ENCODE measurements at places on chromosomes 4 and X. TPM values are rescaled to one million over a fixed set of nuclear protein-coding genes. Genes with fewer than 3 reads are reported as not detected.

GRCh38 chr4:186473933-186474332 is 81.4 kb downstream of the MTNR1A start:
- no peak overlapping the region for H3K27ac ChIP-seq
- no peaks in the 10 kb centered on the region for H3K36me3 ChIP-seq
- H3K4me3 ChIP-seq: no peak overlapping the region
- no peak for DNase-seq
- peaks cover 3% of the 10 kb centered on the region for H3K27me3 ChIP-seq
- no peaks in the 10 kb centered on the region for H3K4me1 ChIP-seq

DNA sequence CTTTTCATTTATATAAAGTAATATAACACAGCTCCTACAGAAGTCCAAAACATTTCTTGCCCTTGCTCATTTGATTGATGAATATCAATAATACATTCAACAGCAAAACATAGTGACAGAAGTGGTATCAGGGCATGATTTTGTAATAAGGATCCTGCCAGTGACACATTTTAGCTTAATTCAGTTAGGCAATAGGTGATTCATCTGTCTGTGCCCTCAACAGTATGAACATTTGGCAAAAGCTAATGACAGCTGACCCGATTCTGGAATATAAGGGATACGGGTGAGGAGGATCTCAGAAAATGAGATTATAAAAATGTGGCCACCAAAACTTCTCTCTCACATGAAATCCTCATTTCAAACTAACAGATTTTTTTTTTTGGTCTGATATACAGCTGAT is 294.0 kb downstream of the CAMK2D start:
- H3K4me3 ChIP-seq: no peak overlapping the region
- DNase-seq: no peak
- peaks cover 29% of the 10 kb centered on the region for H3K36me3 ChIP-seq
- H3K4me1 ChIP-seq: peaks cover 45% of the 10 kb centered on the region

CXorf49B gene
- total RNA-seq: not detected

- no peak overlapping the region for H3K4me3 ChIP-seq
- no peak overlapping the region for H3K27ac ChIP-seq
- no peaks in the 10 kb centered on the region for H3K27me3 ChIP-seq
Measured at GRCh38 chrX:79524642-79525041, 157.5 kb upstream of the ITM2A start.

DNA sequence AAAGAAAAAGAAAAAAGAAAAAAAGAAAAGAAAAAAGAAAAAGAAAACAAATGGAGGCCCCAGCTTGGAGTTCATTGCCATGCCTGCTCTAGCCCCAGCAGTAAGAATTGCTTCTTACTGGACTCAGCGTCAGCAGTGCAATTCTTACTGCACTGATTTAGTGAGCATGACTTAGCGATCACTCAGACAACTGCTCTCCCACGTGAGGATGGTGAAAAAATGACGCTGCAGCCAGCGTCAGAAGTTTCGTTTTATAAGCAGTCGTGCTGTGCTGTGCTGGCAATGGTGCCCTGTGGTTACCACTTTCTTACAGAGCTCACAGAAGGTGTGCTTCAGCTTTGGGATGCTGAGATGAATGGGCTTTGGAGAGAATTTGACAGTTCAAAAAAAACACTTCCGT is 68.3 kb upstream of the DDX3X start:
- no peaks in the 10 kb centered on the region for H3K36me3 ChIP-seq
- no peak for DNase-seq
- H3K4me1 ChIP-seq: no peaks in the 10 kb centered on the region
- H3K4me3 ChIP-seq: no peak overlapping the region
- H3K27me3 ChIP-seq: no peaks in the 10 kb centered on the region

- peaks cover 17% of the 10 kb centered on the region for H3K4me1 ChIP-seq
- no peak overlapping the region for H3K4me3 ChIP-seq
Measured at GRCh38 chr4:118589471-118590055, 95.6 kb upstream of the METTL14 start.
